ENCODE measurements at places on chromosomes 2 and 18. TPM values are rescaled to one million over a fixed set of nuclear protein-coding genes. Genes with fewer than 3 reads are reported as not detected.
A peak's percentile ranks its signal among the peaks of the same experiment; 100 is the strongest.

NR4A2 gene
- total RNA-seq = 1.0 TPM

SULT1C4 gene
- total RNA-seq = 28.2 TPM

SLC19A3 gene
- total RNA-seq = not detected

FAP gene
- 2.0 TPM for total RNA-seq

CDH19 gene
- not detected for total RNA-seq

DNA sequence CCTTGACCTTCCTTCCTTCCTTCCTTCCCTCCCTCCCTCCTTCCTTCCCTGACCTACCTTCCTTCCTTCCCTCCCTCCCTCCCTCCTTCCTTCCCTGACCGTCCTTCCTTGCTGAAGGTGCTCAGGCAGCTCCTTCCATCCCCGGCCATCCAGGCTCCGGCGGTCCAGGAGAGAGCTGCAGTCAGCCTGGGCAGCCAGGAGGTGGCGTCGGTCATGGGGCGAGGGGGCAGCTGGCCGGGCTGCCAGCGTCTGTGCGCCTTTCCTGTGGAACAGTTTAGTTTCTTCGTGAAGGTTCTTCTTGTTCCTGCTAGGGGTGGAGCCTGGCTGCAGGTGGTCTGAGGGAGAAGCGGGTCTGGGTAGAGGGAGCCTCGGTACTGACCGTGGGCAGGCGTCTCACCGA is 15.7 kb downstream of the GPR35 start:
- H3K4me3 ChIP-seq = no peak overlapping the region
- H3K27ac ChIP-seq = no peak overlapping the region
- H3K36me3 ChIP-seq = no peaks in the 10 kb centered on the region
- no peaks in the 10 kb centered on the region for H3K4me1 ChIP-seq
- no peaks in the 10 kb centered on the region for H3K27me3 ChIP-seq

- H3K4me3 ChIP-seq = no peak overlapping the region
- H3K27ac ChIP-seq = no peak overlapping the region
- no peaks in the 10 kb centered on the region for H3K27me3 ChIP-seq
- no peaks in the 10 kb centered on the region for H3K36me3 ChIP-seq
Observed at GRCh38 chr18:39730606-39731005, 2165.0 kb upstream of the CELF4 start.

GRCh38 chr18:76668546-76668945 is 153.8 kb upstream of the ZNF236 start:
- H3K36me3 ChIP-seq = no peaks in the 10 kb centered on the region
- no peak for DNase-seq
- H3K4me1 ChIP-seq = no peaks in the 10 kb centered on the region
- no peak overlapping the region for H3K27ac ChIP-seq

GRCh38 chr18:56579451-56579850 is 58.9 kb downstream of the TXNL1 start:
- no peaks in the 10 kb centered on the region for H3K27me3 ChIP-seq
- peaks cover 22% of the 10 kb centered on the region for H3K4me1 ChIP-seq
- no peaks in the 10 kb centered on the region for H3K36me3 ChIP-seq
- H3K27ac ChIP-seq = no peak overlapping the region
- no peak for DNase-seq

- DNase-seq = no peak
- H3K27me3 ChIP-seq = no peaks in the 10 kb centered on the region
Observed at GRCh38 chr2:45396671-45397070, 214.4 kb downstream of the SRBD1 start.

- H3K36me3 ChIP-seq = no peaks in the 10 kb centered on the region
- H3K27me3 ChIP-seq = no peaks in the 10 kb centered on the region
- no peak overlapping the region for H3K27ac ChIP-seq
- H3K4me3 ChIP-seq = no peak overlapping the region
Observed at GRCh38 chr18:36312806-36313395, 15.4 kb downstream of the FHOD3 start.

GRCh38 chr2:99971326-99971900 is 171.0 kb downstream of the AFF3 start:
- no peak overlapping the region for H3K27ac ChIP-seq
- no peak overlapping the region for H3K4me3 ChIP-seq
- peaks cover 13% of the 10 kb centered on the region for H3K4me1 ChIP-seq
- H3K27me3 ChIP-seq = no peaks in the 10 kb centered on the region
- H3K36me3 ChIP-seq = no peaks in the 10 kb centered on the region

DNA sequence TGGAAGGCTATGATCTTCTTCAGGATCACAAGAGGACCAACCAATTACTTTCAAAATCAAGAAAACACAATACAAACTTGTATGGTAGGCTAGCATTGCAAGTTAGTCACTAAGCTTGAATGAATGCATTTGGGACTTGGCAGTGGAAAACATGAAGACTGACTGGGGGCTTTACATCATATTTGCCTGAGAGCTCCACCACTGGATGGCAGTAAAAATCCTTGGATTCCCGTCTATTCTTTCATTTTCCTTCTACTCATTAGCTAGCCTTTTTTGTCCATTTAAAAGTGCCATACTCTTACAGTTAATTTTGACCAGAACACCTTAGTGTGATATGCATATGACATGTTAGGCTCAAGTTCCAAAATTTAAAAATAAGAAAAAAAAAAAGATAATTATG is 63.5 kb upstream of the RASGRP3 start:
- peaks cover 11% of the 10 kb centered on the region for H3K4me1 ChIP-seq
- DNase-seq = peak; percentile 82
- no peaks in the 10 kb centered on the region for H3K27me3 ChIP-seq
- H3K4me3 ChIP-seq = no peak overlapping the region

DNA sequence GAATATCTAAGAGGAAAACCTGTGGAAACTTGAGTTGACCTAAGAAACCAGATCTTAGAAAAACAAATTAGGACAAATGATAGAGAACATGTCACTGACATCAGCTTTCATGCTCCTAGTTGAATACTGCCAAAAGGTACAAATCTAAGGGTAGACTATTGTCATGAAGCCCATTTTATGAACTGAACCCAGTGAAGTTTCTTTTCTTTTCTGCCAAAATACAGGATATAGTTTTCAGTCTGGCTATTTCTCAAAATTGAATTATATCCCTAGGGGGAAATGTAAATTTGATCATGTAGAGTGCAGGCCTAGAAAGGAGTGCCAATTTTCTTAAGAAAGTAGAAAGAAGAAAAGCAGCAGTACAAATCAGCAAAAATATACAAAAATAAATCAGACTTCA is 46.6 kb downstream of the FSIP2 start:
- H3K4me3 ChIP-seq = no peak overlapping the region
- no peaks in the 10 kb centered on the region for H3K36me3 ChIP-seq
- H3K4me1 ChIP-seq = peaks cover 4% of the 10 kb centered on the region
- no peak for DNase-seq
- no peaks in the 10 kb centered on the region for H3K27me3 ChIP-seq

- no peaks in the 10 kb centered on the region for H3K36me3 ChIP-seq
- DNase-seq = no peak
- peaks cover 33% of the 10 kb centered on the region for H3K4me1 ChIP-seq
- H3K27me3 ChIP-seq = no peaks in the 10 kb centered on the region
- H3K4me3 ChIP-seq = no peak overlapping the region
Observed at GRCh38 chr18:9108911-9109310, 6.4 kb downstream of the NDUFV2 start.
